ENCODE measurements at places on chromosomes 6 and 20.

DNA sequence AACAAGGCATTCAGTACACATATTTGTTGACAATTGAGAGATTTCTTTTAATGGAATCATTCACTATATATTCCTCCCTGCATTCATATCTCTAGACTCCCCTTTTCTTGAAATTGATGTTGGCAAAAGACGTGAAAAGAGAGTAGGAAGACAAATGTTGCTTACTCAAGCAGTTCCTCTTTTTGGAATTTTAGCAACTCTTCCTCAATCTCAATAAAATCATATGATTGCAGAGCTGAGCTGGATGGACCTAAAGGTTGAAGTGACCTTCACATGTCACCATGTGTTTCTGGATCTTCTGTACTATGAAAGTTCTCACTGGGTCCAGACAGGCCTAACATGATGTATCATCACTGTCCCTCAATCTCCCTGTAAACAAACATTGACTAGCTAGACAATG lies 18.6 kb downstream of the ADGRF1 start:
- DNase-seq, result no peak

- DNase-seq, result peak; percentile 66
These were observed 153.6 kb upstream of the KCNK16 start for GRCh38 chr6:39476151-39476550.

DNA sequence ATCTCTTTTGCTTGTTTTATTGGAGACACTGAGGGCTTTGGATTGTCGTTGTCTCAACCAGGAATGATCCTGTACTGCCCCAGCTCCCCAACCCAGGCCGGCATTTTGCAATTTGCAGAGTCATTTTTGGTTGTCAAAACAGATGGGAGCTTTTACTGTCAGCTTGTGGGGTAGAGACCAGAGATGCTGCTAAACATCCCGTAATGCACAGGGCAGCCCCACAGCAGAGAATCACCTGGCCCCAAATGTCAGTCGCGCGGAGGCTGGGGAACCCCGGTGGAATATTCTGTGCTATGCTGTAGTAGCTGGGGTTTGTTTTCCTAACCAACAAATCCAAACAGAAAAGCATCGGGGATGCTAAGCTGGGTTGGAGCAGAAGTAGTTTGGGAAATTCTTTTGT lies 99.7 kb downstream of the TSHZ2 start:
- no peak for DNase-seq

GRCh38 chr6:119390247-119390793 lies 40.8 kb upstream of the MAN1A1 start:
- peak; percentile 45 for DNase-seq

DNA sequence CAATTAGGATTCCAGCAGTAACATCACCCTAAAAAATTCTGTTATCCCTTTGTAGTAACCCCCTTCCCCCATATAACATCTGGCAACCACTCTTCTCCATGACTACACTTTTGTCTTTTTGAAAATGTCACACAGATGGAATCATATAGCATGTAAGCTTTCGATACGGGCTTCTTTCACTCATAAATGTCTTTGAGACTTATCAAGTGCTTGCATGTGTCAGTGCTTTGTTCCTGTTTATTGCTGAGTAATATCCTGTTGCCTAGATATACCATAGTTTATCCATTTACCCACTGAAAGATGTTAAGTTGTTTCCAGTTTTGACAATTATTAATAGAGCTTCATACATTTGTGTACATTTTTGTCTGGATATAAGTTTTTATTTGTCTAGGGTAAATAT lies 10.4 kb upstream of the SNPH start:
- DNase-seq, result no peak

- DNase-seq, result no peak
These were observed 8.4 kb downstream of the PSMA7 start for GRCh38 chr20:62134735-62135231.

DNA sequence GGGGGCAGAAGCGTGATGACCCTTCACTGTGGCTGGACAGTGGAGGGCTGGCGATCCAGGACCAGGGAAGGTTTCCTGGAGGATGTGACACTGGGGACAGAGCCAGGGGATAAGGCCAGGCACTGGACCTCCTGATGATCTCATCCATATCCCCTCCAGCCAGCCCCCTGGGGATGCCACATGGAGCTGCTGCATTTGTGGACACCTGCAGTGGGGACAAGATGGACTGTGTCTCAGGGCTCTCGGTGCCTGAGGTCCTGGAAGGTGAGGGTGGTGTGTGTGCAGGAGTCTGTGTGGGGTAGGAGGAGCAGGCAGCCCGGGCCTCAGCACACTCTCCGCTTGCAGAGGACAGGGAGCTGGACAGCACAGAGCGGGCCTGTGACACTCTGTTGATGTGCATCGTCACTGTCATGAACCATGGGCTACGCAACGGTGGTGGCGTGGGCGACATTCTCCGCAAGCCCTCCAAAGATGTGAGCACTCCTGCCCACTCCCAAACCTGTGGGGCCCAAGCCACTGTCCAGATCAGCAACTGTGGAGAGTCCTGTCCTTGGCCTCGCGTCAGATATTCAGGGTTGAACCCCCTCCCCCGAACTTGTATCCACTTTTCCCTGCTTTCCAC lies 19.9 kb downstream of the UQCC2 start:
- no peak for DNase-seq

- no peak for DNase-seq
These were observed 387.8 kb upstream of the GJE1 start for GRCh38 chr6:141744971-141745370.

- DNase-seq, result peak; percentile 39
These were observed 136.5 kb upstream of the PRND start for GRCh38 chr20:4585104-4585753.

DNA sequence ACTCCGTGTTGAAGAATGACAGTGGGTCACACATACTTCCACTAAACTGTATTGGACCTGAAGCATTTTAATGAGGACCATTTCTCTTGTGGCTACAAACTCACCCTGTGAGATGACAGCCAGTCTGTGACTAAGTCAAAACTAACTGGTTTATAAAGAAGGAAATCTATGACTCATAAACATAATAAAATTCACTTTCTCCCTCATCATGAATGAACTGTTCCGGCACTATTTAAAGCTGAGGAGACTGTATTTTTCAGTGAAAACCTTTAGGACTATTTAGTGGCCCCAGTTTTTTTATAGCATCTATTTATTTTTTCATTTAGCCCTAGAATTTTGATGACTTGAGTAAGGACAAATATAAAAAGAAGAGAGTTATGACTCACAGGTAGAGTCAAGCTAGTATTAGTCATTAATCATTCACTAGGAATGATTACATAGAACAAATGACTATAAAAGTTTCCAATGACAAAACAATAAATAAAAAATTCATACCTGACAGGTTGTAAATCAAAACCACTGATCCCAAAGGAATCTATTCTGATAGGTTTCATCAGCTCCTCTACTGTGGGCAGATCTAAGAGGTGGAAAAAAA lies 34.2 kb downstream of the CEP162 start:
- peak; percentile 81 for DNase-seq

- no peak for DNase-seq
These were observed 2.1 kb upstream of the TMX4 start for GRCh38 chr20:8021541-8022269.

GRCh38 chr6:117818449-117818848 lies 88.6 kb upstream of the SLC35F1 start:
- DNase-seq, result no peak

DNA sequence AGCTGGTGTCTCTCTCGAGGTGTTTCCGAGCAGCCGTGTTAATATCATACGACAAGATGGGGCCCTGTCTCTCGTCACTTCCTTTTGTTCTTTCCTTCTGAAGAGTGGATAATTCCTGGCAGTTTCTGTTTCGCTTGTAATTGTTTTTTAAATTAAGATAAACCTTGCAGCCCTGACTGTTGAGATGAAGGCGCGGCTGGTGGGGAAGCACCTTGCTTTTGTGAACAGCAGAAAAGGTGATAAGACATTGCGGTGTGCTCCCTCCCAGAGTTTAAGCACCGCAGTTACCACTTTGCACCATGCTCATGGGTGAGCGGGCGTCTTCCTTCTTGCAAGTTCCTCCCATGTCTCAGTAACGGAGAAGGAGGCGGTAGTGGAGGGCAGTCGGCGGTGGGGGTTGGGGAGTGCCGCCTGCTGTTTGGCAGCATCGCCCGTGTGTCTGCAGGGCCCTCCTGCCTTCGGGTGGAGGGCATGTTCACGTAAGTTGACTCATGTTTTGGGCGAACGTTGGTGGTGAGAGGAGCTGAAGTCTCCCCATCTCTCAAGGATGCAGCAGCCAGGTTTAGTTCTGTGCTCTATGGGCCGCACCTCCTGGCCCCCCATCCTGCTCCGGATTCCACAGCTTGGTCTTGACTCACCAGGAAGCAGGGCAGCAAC lies 345.9 kb downstream of the TAF4 start:
- no peak for DNase-seq

DNA sequence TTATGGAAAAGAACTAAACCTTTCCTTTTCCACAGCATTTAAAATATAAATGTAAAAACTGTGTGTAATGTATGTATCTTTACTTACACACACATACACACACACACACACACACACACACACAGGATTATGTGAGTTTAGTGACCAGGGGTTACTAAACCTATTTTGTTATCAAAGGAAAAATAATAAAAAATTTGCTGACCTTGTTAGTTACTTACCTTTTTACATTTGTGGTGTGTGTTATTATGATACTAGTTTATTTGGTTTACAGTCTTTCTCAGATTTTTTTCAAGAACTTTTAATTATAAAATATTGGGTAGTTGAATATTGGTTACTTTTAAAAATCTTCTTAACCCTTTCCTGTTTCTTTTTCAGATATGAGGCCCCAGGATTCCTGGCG lies 15.7 kb downstream of the NKX2-4 start:
- no peak for DNase-seq

DNA sequence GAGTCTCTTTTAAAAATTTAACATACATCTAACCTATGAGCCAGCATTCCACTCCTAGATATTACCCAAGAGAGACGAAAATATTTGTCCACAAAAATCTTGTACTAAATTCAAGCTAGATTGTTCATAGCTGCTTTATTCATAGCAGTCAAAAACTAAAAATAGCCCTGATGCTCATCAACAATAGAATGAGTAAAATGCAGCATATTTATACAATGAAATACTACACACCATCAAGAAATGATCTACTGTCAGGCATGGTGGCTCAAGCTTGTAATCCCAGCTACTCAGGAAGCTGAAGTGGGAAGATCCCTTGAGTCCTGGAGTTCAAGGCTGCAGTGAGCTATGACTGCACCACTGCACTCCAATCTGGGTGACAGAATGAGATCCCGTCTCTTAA lies 22.0 kb upstream of the SRC start:
- peak; percentile 93 for DNase-seq

GRCh38 chr20:63778034-63778752 lies 38.6 kb downstream of the SLC2A4RG start:
- no peak for DNase-seq

GRCh38 chr6:11432713-11433450 lies 104.7 kb upstream of the TMEM170B start:
- peak; percentile 93 for DNase-seq

DNA sequence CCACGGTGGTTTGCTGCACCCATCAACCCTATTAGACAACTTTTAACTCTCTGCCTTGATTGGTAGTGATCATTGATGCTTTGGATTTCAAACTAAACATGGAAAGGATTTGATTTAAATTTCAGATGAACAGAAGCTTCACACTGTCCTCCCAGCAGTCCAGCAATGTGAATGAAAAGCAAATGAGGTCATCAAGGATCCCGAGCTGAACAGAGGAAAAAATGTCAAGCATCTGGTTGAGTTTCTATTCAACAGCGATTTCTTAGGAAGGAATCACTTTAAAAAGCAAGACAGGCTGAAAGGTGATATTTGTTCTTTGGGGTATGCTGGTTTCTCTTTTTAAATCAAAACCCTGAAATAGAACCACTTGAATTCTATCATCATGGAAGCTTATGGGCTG lies 10.6 kb upstream of the SAMD3 start:
- DNase-seq, result peak; percentile 60

- DNase-seq, result peak; percentile 86
These were observed 50.6 kb downstream of the TRAF3IP2 start for GRCh38 chr6:111555036-111555435.

GRCh38 chr20:50403565-50404418 lies 106.4 kb upstream of the PTPN1 start:
- DNase-seq, result no peak

DNA sequence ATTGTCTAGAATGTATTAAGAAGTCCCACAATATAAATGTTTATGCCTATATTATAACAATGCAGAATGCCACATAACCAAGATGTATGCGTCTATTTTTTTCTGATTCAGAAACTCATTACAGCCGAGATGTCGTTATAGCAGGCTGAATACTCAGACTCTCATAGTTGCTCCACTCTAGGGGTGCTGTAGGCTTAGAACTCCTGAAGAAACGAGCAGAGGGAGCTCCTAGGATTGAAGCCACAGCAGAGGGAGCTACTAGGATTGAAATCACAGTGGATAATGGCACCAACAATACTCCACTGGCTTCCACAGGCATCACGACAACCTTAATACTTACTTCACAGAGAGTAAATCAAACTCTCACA lies 208.9 kb downstream of the KIF16B start:
- DNase-seq, result no peak

GRCh38 chr6:72216222-72217068 lies 330.1 kb downstream of the RIMS1 start:
- no peak for DNase-seq

GRCh38 chr6:37693546-37694250 lies 4.0 kb downstream of the MDGA1 start:
- DNase-seq, result no peak

GRCh38 chr6:122005661-122006060 lies 393.8 kb upstream of the HSF2 start:
- DNase-seq, result peak; percentile 33

DNA sequence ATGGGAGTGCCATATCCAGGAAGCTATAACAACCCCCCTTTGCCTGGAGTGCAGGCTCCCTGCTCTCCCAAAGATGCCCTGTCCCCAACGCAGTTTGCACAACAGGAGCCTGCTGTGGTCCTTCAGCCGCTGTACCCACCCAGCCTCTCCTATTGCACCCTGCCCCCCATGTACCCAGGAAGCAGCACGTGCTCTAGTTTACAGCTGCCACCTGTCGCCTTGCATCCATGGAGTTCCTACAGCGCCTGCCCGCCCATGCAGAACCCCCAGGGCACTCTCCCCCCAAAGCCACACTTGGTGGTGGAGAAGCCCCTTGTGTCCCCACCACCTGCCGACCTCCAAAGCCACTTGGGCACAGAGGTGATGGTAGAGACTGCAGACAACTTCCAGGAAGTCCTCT lies 56.7 kb upstream of the TMEM181 start:
- DNase-seq, result no peak

GRCh38 chr20:64160118-64160517 lies 4.1 kb upstream of the MYT1 start:
- DNase-seq, result no peak

- no peak for DNase-seq
These were observed 321.6 kb downstream of the TFAP2A start for GRCh38 chr6:10093282-10093681.
